ENCODE measurements at places on chromosomes 12 and 14.
A peak's percentile ranks its signal among the peaks of the same experiment; 100 is the strongest.

DNA sequence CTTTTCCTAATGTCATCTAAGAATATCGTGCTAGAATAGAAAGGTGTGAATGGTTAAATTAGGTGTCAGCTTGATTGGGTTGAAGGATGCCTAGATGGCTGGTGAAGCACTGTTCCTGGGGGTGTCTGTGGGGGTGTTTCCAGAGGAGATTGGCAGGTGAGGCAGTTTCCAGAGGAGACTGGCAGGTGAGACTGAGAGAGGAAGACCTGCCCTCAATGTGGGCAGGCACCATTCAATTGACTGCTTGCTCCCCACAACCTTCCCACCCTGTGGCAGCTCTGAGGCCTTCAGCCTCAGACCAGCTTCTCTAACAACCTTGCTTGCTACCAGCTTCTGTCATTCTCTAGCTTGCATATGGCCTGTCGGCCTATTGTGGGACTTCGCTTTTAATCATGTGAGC lies 9.2 kb downstream of the RNASE9 start:
- no peak for DNase-seq

GRCh38 chr12:107955966-107956643 lies 173.0 kb upstream of the WSCD2 start:
- no peak for DNase-seq

DNA sequence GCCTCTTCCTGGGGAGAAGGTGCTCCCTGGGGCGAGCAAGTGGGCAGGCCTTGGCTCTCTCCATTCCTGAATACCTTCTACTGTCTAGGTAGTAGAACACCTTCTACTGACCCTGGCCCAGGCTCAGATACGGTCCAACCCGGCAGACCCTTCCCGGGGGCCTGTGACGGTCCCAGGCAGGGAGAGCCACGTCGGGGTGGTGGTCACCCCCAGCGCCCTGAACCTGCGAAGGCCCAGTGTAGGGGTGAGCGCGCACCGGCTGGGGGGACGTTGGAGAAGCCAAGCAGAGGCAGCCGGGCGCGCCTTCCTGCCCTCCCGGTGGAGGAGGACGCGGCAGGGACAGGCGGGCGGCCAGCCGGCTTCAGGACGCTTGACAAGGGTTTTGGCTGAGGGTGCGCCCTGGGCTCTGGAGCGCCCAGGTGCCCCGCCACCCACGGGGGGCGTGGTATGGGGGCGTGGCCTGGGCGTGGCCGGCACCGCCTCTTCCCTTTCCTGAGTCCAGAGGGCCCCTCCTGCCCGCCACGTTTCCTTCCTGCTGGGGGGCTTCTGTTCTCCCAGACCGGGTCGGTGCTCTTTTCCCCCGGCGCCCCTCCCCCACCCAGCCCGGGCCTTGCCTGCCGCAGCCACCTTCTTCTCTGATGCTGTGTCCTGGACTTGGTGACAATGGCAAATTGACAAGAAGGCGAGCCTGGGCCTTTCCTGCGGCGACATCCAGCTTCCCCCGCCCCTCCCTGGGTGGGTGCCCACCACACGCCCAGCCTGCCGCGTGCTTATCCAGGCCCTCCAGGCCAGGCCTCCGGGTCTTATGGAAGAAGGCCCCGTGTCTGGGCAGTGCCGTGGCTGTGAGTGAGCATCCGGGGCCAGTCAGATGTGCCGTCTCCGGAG lies 24.5 kb upstream of the PPP1R13B start:
- no peak for DNase-seq

GRCh38 chr12:27112871-27113270 lies 30.5 kb upstream of the C12orf71 start:
- peak; percentile 64 for DNase-seq

DNA sequence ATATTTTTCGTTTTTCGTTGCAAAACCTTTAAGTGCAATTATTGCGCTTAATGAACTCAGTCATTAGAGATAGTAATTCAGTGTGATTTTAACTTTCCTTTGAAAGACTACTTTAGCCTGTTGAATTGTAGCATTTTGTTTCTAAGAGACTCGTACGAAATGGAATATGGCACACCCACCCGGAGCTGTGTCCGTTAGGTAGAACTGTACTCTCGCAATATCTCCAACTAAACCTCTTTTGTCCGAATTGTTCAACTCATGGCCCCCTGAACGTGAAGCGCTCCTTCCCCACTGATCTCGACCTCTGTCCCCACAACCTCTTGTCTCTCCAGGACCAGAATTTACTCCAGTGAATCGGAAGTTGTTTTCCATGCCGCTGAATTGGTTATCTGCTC lies 800 bp downstream of the PCNX4 start:
- peak; percentile 45 for DNase-seq

- DNase-seq: no peak
Observed at GRCh38 chr12:31492599-31493196, 98.2 kb downstream of the DENND5B start.
